ENCODE measurements at places on chromosomes 2 and 18. TPM values are rescaled to one million over a fixed set of nuclear protein-coding genes. Genes with fewer than 3 reads are reported as not detected.

DNA sequence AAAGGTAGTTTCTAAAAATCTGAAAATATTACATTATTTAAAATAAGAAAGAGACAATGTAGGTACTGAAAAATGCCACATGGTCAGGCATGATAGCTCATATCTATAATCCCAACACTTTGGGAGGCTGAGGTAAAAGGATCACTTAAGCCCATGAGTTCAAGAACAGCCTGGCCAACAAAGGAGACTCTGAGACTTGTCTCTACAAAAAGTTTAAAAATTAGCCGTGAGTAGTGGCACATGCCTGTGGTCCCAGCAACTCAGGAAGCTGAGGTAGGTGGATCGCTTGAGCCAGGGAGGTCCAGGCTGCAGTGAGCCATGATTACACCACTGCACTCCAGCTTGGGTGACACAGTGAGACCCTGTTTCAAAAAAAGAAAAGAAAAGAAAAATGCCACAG, 21.8 kb downstream of the ATAD2B start:
- DNase-seq, result no peak

The PLA2R1 gene
- not detected for total RNA-seq

The FBLN7 gene
- not detected for total RNA-seq

The C18orf32 gene
- 44.7 TPM for total RNA-seq

GRCh38 chr2:163205589-163206254, 367.2 kb upstream of the KCNH7 start:
- DNase-seq, result no peak

DNA sequence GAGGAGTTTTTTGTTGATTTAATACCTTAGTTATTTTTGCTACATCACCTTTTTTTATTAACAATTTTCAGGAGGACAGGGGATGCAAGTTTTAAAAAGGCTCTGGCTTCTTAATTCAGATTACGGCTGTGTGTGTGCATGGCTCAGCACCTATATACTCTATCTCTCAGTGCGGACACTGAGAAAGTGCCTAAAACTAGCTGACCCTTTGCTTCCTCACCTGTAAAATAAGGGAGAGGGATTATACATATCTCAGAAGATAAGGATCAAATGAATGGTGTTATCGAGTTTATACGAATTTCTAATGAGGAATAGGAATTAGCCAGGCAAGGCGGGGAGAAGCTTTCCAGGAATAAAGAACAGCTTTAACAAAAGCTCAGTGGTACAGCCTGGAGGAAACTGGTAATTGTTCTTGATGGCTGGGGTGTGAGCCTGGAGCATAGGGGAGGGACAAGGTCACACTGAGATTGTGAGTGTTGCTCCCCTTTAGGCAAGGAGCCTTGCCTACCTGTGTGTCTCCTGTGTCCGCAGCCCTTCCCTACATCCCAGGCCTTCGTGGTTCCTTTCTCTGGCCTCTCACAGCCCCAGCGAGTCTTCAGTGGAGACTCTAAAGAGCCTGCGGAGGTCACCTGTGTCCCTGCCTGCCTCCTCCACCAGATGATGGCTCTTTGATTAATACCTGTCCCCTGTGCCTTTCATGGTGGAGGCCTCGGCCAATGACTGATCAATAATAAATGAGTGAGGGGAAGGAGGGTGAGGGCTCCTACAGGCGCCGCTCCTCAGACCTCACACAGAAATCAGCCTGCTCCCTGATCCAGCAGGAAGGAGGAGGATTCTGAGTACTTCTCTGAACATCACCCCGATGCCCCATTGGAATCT, 92.7 kb downstream of the DDX1 start:
- DNase-seq, result no peak

- no peak for DNase-seq
These were observed 57.7 kb downstream of the CD28 start for GRCh38 chr2:203763938-203764664.

The CD226 gene
- total RNA-seq, result 0.31 TPM

DNA sequence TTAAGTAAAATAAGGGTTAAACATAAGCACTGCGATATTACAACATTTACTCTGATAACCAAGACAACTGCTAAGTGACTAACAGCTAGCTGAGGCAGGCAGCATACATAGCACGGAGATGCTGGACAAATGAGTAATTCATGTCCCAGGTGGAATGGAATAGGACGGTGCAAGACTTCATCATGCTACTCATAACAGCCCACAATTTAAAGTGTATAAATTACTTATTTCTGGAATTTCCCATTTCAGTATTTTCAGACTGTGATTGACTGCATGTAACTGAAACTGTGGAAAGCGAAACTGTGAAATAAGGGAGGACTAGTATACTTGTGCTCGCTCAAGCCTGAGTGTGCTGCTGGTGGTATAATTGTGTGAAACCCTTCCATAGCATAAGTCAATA, 12.9 kb downstream of the IER3IP1 start:
- no peak for DNase-seq

Measured in G401 (cell line).